B cell (primary cell): ENCODE measurements at places on chromosomes 1 and 21. TPM values are rescaled to one million over a fixed set of nuclear protein-coding genes. Genes with fewer than 3 reads are reported as not detected.

CRYAA gene
- not detected in 2 replicates for total RNA-seq

SLC1A7 gene
- total RNA-seq, result not detected in 2 replicates

C1orf94 gene
- not detected in 2 replicates for total RNA-seq

DNA sequence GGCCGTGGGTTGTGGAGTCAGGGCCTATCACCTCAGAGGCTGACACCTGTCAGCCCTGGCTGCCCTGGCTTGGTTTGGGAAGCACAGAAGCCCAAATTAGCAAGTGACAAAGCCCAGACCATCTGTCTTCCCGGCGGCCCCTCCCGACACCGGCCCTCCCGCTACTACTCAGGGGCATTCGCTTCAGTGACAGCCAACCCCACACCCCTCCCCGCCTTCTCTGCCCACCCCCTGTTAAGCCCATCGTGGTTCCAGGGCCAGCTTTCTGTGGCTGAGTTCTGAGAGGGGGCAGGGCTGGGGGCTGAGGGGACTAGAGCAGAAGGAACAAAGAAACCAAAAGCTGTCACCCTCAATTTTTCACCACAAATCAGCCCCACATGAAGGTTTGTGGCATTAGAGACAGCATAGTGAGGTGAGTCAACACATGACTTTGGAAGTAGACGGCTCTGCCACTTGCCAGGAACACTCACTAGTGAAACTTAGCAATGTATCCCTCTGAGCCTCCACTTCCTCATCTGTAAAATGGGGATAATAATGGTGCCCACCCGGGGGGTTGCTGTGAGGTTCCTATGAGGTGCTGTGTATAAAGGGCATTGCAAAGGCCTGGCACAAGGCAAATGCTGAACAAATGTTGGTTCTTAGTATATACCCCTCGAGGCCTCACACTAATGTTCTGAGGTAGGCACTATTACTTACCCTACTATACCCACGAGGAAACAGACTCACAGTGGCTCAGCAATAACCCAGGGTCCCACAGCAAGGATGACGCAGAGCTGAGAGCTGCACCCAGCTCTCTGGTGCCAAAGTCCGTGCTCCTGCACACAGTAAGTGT lies 5.2 kb upstream of the TNNI1 start:
- DNase-seq, result no peak

DNA sequence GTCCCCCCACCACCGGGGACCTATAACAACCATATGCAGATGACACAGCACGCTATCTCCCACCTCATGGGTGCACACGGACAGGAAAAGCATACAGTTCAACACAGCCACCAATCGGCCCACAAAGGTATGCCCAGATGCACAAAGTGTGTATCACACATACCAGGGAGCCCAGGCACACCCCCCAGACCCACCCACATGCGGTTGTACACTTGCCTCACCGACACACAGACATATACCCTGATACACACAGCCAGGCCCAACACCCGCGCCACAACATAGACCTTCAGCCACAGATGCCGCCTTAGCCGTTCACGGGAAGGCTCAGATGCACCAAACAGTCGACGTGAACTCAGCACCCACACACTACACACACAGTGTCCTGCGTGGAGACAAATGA lies 5.5 kb downstream of the CROCC start:
- DNase-seq, result no peak

DNA sequence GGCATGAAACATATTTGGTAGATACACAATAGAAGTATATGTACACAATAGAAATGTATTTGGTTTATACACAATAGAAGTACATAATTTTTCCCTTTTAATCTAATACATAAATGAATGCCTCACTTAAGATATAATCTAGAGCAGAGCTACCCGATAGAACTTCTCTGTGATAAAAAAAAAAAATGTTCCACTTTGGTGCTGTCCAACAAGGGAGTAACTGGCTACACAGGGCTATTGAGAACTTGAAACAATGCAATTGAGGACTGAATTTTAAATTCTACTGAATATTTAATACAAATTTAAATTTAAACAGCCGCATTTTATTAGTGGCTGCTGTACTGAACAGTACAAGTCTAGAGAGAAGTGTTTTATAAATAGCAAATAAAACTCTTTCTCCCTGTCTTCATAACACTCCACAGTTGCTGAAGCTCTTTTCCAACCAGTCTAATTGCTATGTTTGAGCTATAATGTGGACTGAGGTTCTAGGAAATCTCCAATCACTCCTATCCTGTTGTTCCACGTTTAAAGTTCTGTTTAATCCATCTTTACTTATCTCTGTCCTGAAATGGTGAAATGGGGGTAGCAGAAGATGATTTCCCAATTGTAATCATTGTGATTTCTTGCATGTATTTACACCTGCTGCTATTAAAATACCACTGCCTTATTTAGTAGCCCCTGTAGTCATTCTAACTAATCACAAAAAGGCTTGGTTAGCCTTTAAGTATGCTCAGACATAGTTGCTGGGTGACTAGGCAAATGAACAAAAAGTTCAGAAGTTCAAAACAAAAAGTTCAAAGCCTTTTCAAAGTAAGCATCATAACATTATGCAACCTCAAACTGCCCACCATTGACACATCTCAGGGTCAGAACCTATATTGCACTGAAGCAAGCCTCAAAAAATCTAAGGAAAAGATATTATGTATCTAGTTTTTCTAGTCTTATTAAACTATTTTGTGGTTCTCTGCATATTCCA lies 192.3 kb upstream of the C1orf87 start:
- DNase-seq, result no peak

- no peak for DNase-seq
Observed at GRCh38 chr1:113858982-113859381, 12.5 kb downstream of the PTPN22 start.

- DNase-seq, result no peak
Observed at GRCh38 chr1:6101826-6102531, 56.3 kb downstream of the KCNAB2 start.

- DNase-seq, result no peak
Observed at GRCh38 chr21:14886001-14886400, 178.8 kb downstream of the NRIP1 start.
